CD4-positive, alpha-beta T cell (primary cell): ENCODE measurements at places on chromosomes 2 and 18. TPM values are rescaled to one million over a fixed set of nuclear protein-coding genes. Genes with fewer than 3 reads are reported as not detected.

Gene PTPRN
- not detected for total RNA-seq

Gene HJURP
- 0.22 TPM for total RNA-seq

Gene NPPC
- total RNA-seq: 0.34 TPM

Gene TMEM169
- 0.53 TPM for total RNA-seq

Gene CPO
- total RNA-seq: not detected

Gene NLRC4
- total RNA-seq: not detected
